ENCODE measurements at places on chromosomes 11 and 22.
A peak's percentile ranks its signal among the peaks of the same experiment; 100 is the strongest.

- no peak for DNase-seq
Observed at GRCh38 chr11:108774037-108774730, 109.3 kb downstream of the DDX10 start.

DNA sequence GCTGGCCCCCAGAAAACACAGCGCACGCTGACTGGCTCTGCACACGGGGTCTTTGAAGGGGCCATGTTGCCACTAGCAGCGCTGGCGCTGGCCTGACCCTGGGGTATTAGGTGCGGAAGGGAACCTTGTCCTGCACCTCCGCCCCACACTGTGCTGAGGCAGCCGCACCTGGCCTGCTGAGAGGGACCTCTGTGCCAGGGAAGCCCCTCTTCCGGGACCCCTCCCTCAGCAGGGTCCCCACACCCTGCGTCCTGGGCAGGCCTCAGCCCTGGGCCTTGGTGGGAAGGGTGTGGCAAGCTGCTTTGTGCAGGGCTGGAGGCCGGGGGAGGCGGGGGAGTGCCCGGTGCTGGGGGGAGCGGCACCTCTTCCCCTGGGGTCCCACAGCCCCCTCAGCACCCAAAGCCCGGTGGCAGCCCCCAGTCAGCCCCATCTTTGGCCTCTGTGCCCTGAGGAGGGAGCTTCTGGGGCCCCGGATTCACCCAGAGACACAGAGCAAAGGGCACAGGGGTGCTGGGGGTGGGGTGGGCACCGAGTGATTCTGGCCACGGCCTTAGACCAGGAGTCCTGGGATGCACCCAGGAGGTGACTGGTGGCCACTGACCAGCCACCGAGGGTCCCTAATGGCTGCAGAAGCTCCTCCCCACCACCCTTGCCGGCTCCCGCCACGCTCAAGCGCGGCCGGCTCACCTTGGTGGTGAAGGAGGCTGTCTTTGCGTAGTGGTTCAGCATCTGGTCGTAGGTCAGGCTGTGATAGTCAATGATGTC lies 11.4 kb downstream of the TTLL8 start:
- no peak for DNase-seq

- no peak for DNase-seq
Observed at GRCh38 chr22:26608129-26608528, 9.7 kb downstream of the CRYBB1 start.

DNA sequence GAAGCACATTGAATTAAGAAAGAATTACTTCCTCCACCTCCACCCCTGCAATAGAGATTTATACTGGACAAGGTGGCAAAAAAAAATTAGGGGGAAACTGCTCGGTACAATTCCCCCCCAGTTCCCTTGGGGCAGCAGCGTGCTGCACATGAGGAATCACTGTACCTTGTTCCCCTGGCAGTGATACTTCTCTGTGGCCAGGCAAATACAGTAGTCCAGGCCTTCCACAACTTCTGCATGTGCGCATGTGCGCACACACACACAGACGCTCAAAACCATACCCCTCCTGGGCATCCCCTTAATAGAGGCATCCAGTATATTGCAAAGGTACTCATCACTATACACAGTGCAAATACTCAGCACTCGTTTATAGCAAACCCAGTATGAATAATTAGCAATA lies 68.9 kb downstream of the ARFGAP2 start:
- DNase-seq, result no peak

- peak; percentile 72 for DNase-seq
Observed at GRCh38 chr22:50209893-50210292, 9.1 kb downstream of the SELENOO start.

GRCh38 chr11:19872512-19873145 lies 160.0 kb downstream of the NAV2 start:
- DNase-seq, result no peak

DNA sequence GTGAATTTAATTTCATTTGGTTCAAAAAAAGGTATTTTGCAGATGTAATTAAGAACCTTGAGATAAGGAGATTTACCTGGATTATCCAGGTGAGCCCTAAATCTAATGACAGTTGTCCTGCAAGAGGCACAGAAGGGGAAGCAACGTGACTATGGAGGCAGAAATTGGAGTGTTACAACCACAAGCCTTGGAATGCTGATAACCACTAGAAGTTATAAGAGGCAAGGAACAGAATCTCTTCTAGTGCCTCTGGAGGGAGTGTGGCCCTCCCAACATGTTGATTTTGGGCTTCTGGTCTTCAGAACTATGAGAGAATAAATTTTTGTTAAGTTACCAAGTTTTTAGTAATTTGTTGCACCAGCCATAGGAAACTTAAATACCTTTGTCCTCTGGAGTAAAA lies 32.8 kb downstream of the RRM1 start:
- DNase-seq, result no peak

DNA sequence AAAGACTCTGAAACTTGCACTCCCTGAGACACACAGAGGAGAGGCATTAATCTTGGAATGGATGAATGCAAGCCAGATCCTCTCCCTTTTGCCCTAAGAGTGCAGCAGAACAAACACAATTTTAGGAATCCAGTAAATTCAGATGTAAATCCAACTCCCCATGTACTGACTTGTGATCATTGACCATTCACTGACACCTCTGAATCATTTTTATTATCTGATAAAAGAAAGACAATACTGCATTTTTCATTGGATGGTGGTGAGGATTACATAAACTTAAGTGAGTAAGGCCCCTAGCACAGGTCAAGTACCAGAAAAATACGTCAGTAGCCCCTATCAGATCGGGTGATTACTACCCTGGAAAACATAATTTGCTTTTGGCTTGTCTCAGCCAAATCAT lies 782.9 kb upstream of the API5 start:
- no peak for DNase-seq

DNA sequence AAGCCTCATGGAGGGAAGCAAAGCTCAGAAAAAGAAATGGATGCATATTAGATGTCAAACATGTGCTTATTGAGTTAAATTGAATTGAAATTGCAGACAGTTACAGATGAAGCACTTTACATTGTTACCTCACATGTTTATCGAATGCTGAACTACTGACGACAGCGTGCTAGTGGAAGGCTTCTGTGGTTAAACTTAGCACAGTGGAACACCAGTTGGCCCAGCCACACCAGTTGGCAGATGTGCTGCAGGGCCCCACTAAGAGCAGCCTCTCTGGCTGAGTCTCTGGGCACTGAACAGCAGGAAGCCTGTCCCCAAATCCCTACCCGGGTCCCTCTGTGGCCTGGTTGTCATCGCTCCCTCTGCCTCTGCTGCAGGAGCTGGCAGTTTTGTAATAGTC lies 242.1 kb downstream of the NTM start:
- DNase-seq, result no peak

DNA sequence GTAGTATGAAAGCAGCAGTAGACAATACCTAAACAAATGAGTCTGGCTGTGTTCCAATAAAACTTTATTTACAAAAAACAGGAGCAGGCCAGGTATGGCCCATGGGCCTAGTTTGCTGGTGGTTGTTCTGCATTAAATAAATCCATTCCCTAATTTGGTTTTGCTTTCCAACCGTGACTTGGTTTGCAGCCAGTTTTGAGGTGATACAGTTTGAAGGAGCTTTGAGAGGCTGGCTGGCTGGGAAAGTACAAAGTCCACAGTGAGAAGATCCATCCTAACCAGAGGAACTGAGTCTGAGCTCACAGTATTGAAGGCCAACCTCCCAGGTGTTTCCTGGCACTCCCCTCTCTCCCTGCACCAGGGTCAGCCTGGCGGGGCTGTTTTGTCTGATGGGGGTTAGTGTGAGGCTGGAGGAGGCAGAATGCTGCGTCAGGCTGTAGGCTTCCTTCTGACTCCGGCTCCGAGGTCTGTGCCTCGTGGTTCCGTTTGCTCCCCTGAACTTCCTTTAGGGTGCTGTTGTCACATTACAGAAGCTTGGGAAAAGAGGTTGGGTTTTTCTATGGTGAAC lies 129.5 kb downstream of the MICAL2 start:
- DNase-seq, result no peak

DNA sequence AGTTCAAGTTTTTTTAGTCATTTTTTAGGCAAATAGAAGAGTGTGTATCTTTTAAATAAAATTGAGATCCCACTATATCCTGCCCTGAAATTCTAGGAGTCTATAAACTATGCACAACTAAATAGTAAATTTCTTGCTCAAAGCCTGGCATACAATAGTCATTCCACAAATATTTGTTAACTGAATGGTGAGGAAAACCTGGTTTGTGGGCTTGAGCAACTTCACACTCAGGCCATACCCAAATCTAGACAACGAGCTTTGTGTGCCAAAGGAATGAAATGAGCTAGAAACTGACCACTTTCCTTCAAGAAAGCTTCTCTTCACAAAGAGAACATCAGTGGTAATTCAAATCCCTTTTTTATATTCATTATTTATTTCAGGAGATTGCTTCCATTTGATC lies 39.6 kb upstream of the AMOTL1 start:
- no peak for DNase-seq
